ENCODE measurements at places on chromosomes 2 and 18.

DNA sequence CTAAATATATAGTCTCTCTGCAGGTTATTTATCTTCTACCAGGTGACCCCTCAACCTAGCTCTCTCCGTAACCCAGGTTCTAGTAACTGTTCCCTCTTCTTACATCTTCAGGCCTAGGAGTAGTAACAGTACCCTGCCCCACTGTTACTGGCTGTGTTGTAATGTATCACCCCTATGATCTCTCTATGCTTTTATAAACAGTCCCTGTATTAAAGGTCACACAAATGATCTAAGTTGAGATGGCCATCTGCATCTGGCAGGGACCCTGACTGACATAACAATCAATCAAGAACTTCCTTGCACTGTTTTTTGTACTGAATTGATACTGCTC is 219.7 kb upstream of the STK17B start:
- DNase-seq = no peak

GRCh38 chr2:45681675-45682074 is 30.2 kb downstream of the PRKCE start:
- DNase-seq = no peak

DNA sequence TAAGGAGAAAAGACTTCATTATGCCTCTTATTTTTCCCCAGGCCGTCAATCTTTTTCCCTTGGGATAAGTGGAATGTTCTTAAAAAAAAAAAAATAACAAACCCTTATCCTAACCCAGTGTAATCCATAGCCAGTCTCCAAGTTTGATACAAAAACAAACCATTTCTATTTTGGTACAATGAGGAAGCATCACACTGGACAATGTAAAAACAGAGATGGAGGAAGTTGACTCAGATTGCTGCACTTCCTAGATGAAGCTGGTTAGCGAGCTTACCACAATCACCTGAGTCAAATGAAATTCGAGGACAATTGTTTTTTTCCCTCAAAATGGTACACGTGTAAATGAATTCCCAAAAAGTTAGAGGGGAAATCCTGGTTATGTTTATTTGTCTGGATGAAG is 259.7 kb downstream of the TCF4 start:
- no peak for DNase-seq

- no peak for DNase-seq
Measured at GRCh38 chr2:156704617-156705016, 268.4 kb downstream of the GPD2 start.

- DNase-seq = no peak
Measured at GRCh38 chr18:28095041-28095440, 81.9 kb downstream of the CDH2 start.

GRCh38 chr2:147250652-147251356 is 594.0 kb upstream of the ACVR2A start:
- no peak for DNase-seq

DNA sequence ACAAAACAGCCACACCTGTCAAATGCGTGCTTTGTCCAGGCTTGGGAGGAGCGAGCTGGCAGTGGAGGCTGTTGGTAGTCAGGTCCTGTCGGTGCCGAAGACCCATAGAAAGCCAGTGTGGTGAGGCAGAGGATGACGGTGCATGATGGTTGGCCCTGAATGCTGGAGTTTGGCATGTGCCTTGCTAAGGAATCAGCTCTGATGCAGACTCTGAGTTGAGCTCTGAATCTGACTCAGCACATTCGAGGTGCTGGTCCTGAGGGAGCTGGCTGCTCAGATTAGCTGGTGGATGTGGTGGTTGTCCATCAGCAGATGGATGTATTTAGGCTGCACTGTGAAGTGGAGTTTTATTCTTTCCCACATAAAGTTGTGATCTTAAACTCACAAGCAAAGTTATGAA is 111.3 kb downstream of the ARHGEF4 start:
- DNase-seq = no peak

DNA sequence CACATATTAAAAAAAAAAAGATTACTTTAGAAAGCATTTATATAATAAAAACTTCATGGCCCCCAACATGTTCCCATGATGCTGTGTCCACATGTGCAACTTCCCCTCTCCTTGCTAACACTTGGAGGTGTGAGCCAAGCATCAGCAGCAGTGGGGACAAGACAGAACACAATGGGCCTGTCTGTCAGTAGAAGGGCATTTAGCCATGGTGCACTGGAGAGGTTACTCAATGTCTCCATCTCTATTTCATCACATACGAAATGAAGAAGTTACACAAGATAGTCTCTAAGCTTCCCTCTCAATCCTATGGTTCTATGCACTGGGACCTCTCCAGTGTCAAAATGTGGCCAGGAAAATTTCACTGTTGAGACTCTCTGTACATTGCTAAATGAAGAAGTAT is 2.5 kb downstream of the VIT start:
- DNase-seq = no peak

GRCh38 chr18:23380817-23381216 is 72.3 kb upstream of the RIOK3 start:
- no peak for DNase-seq

- DNase-seq = peak; percentile 69
Measured at GRCh38 chr2:225002656-225003045, 39.6 kb downstream of the DOCK10 start.

- DNase-seq = no peak
Measured at GRCh38 chr2:27356056-27356381, 545 bp downstream of the GTF3C2 start.

DNA sequence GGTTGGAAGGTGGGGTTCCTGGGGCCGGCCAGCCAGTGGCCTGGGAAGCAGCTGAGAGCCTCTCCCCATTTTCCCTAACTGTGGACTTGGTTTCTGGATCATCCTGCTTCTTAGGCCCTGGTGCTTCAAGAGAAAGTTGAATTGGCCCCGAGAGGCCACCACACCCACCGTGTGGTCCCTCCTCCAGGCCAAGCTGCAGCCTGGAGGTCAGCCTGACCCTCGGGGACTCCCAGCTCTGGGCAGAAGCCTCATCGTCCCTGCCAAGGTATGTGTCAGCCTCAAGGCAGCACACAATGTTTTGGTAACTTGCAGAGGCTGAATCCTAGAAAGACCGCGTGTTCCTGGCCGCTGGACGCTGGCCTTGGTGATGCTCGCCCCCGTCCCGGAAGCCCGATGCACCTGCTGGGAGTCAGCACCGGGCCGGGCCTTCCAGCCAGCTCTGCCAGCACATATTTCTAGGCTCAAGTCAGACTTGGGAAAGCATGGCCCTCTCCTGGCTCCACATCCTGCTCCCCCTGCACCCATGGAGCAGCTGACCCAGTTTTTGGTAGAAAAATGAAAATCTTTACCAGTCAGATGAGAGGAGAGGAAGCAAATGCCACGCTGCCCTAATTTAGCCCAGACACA is 72.6 kb downstream of the ACTR2 start:
- no peak for DNase-seq

DNA sequence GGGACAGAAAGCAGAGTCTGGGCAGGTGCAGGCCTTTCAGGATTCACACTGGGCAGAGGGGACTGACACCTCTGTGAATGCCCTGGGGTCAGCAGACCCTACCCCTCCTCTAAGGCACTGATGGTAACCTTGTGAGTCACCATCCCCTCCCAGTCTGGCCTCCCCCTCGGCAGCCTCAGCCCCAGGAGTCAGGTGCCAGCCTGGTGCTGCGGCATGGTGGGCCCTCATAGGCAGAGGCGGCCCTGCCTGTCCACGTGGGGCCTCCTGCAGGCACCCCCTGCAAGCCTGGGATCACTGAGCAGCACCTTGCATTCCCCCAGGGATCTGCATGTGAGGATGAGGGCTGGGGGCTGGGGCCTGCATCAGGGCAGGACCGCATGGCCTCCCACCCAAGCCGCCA is 4.8 kb upstream of the GPR17 start:
- DNase-seq = no peak

DNA sequence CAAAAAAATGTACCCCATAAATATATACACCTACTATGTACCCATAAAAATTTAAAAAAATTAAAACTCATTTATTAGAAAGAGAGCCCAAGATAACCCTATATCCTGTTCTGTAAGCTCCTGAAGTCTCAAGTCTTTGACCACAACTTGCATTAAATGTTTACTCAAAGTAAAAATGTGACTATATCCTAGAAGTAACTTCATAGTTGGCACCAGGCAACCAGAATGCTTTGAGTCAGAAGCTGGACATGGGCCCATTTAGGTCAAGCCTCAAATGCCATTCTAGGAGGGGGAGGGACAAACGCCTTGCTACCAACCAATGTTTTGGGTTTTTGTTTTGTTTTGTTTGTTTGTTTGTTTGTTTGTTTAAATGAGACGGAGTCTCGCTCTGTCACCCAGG is 9.3 kb upstream of the TBC1D8 start:
- DNase-seq = no peak

DNA sequence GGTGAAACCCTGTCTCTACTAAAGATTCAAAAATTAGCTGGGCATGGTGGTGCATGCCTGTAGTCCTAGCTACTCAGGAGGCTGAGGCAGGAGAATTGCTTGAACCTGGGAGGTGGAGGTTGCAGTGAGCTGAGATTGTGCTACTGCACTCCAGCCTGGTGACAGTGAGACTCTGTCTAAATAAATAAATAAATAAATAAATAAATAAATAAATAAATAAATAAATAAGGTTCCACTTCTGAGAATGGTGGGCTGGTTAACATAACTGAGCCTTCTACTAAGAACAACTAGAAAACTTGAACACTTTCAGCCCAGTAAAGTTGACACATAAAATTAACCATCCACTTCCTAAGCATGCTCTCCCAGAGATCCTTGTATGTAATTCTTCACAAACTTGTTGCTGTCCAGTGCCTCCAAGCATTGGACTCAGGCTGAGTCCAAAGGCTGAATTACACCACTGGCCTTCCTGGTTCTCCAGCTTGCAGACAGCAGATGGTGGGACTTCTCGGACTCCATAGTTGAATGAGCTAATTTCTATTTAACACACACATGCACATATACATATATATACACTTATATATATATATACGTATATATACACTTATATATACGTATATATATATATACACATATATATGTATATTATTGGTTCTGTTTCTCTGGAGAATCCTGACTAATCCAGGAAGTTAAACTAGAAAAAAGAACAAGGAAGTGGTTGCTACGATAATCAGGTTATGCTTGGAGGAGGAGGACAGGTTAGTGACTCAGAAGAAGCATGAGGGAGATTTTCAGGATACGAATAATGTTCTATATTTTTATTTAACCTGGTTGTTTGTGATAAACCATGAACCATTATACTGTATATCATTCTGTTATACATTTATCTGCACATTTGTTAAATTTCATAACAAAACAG is 348.8 kb downstream of the METTL4 start:
- no peak for DNase-seq

GRCh38 chr2:12318427-12319057 is 398.2 kb upstream of the TRIB2 start:
- DNase-seq = no peak

- DNase-seq = no peak
Measured at GRCh38 chr2:40244675-40245074, 207.2 kb downstream of the SLC8A1 start.

- DNase-seq = no peak
Measured at GRCh38 chr2:160299540-160299939, 99.5 kb upstream of the ITGB6 start.

- no peak for DNase-seq
Measured at GRCh38 chr2:228839421-228839876, 431.6 kb downstream of the PID1 start.

DNA sequence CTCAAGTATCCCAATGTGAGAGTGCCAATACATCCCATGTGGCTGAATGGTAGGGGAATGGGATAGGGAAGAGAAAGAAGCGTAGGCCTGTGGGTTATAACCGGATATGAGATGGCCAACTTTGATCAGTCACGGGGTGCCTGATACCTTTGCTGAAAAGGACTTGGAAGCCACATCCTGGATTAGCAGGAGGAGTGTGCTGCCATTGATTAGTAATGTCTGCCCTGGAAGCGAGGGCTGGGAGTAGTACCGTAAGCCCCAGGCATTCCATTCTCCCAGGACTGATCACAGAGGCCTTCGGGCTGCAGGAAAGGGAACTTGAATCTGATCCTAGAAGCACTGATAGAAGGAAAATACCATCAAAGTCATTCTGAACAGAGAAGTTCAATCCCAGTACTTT is 218.5 kb downstream of the TFCP2L1 start:
- no peak for DNase-seq

Measured in activated effector memory CD4-positive, alpha-beta T cell treated with anti-CD3 and anti-CD28 coated beads, Interleukin-2, amount 50 U/mL, for 16 hours (primary cell).